Spinal cord (tissue), 10 donors: ENCODE measurements at places on chromosomes 6 and 20.

GRCh38 chr6:149166336-149166735 is 151.2 kb upstream of the TAB2 start:
- peak; percentile 20 for DNase-seq

DNA sequence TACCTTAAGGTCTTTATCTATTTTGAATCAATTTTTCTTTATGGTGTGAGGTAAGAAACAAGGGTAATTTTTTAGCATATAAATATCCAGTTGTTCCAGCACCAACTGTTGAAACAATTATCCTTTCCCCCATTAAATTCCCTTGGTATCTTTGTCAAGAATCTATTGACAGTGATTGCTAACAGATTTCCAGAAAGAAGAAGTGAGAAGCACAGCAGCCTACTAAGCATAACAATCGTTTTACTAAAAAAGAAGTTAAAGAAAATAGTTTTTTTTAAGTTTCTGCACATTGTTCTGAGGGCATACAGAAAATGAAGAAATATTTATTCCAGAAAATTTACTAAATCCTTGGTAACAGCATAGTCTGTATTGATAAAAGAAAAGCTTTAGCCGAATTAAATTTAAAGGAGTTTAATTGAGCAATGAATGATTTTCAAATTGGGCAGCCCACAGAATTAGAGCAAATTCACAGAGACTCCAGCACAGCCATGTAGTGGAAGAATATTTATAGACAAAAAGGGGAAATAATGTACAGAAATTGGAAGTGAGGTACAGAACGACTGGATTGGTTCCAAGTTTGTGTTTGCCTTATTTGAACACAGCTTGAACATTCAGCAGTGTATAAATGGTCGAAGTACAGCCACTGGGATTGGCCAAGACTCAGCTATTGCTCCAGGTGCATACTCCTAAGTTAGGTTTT is 97.9 kb upstream of the UST start:
- DNase-seq = no peak

GRCh38 chr20:54389596-54390280 is 85.7 kb upstream of the DOK5 start:
- peak; percentile 34 for DNase-seq

GRCh38 chr6:42429836-42430235 is 21.9 kb downstream of the TRERF1 start:
- DNase-seq = no peak

DNA sequence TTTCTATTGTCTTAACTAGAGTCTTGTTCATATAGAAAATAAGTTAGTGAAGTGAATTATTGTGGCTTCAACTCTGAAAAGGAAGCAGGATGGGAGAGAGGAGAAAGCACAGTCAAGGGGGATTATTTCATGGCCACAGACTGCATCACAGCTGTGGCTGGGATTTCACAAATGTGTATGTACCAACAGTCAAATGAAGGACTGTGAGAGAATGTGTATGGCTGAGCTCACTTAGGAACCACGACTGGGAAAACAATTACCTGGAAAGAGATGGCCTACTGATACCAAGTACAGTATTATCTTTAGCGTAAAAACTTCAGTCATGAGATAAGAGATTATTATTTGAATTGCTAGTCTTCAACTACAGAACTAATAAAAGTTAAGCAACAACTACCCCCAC is 54.9 kb downstream of the SESN1 start:
- DNase-seq = no peak

DNA sequence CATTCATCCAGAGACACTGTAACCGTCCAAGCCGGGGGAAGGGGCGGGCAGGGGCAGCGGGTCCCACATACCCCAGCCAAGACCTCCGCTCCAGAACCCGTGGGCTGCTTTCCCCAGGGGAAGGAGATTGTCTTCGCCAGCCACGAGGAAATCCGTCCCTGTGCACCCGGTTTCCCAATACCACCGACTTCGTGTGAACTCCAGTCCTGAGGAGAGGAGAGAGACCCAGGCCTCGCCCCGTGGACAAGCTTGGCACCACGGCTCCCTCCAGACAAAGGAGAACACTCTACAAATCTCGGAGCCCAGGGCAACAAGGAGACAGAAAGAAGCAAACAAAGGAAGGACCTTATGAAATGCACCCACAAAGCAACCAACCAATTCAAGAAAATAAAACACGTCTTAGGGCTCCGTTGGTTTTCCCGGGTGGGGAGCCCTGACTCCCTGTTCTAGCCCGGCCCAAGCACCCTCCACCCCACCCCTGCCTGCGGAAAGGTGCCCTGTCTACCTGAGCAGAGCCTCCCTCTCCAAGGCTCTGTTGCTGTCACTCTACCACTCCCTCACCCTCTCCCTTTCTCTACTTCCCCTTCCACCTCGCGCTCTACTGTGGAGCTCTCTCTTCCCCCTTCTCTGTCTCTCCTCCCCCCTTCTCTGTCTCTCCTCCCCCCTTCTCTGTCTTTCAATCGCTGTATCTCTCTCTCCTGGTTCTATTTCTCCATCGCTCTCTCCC is 1382.8 kb upstream of the DEFB115 start:
- no peak for DNase-seq

- DNase-seq = no peak
These were observed 19.9 kb downstream of the DSP start for GRCh38 chr6:7561153-7561964.

DNA sequence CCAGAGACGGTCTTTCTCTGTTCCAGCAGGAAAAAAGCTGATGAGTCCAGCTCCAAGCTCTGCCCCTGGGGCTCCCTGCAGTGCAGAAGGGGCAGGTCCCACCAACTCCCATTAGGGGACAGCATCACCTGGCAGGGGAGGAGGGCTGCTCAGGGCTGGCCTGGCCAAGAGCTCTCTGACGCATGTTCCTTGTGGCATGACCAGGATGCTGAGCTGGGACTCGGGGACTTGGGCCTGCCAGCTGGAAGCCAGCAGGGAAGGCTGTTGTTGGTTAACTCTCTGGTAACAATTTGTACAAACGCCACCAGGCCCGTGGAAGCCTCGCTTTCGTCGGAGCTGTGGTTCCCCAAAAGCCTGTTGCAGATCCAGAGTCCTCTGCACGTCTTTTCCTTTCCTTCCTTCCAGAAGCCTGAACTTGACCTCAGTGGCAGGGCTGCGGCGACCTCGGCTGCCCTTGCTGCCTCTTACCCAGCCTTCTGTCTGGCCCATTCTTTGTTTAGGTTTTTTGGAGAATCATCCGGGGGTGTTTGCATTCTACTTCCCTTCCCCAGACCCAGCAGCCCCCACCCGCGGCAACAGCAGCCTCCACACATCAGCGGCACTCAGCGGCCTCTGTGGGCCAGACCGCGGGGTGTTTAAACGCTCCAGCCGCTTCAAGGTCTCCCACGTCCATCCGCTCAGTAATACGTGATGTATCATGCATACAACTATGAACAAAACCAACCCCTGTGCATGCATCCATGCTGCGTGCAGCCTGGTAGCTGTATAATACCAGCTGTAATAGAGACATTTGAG is 63.3 kb downstream of the GNAS-AS1 start:
- peak; percentile 68 for DNase-seq

- DNase-seq = no peak
These were observed 53.1 kb downstream of the SCAF8 start for GRCh38 chr6:154786144-154786868.

- DNase-seq = no peak
These were observed 400.0 kb upstream of the HTR1E start for GRCh38 chr6:86537292-86537861.

GRCh38 chr20:25044660-25045342 is 13.1 kb downstream of the ACSS1 start:
- DNase-seq = no peak

GRCh38 chr6:111620169-111620568 is 14.5 kb upstream of the TRAF3IP2 start:
- DNase-seq = no peak

DNA sequence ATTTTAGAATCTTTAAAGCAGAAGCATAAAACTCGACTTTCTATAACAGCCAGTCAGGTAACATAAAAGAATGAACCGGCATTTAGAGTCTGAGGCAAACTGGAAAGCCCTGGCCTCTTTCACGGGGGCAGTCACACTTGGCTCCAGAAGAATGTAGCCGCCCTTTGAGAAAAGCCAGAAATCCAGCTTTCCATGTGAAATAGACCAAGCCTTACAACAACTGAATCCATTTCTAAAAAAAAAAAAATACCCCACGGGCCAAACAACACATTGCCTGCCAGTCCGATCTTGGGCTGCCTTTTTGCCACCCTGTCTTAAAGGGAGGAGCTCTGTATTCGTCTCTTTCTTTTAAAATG is 252.9 kb upstream of the TAB2 start:
- DNase-seq = no peak

GRCh38 chr6:75337835-75338580 is 53.4 kb upstream of the TMEM30A start:
- no peak for DNase-seq

GRCh38 chr20:53083411-53083810 is 111.3 kb downstream of the TSHZ2 start:
- no peak for DNase-seq

GRCh38 chr6:132607544-132608233 is 16.4 kb downstream of the TAAR2 start:
- no peak for DNase-seq

GRCh38 chr6:160360955-160361354 is 12.8 kb downstream of the SLC22A3 start:
- no peak for DNase-seq

DNA sequence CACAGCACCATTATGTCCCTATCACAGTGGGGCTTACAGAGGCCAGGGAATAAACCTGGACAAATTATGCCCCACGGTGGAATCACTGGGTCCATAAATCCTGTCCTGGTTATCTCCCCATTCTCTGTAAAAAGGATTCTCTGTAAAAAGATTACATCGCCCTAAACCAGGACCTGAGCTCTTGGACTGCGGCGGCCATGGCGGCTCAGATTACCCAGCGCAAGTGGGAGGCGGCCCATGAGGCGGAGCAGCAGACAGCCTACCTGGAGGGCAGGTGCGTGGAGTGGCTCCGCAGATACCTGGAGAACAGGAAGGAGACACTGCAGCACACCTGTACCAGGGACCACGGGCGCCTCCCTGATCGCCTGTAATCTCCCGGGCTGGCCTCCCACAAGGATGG is 8.4 kb upstream of the HLA-A start:
- no peak for DNase-seq

- no peak for DNase-seq
These were observed 15.3 kb upstream of the SPDEF start for GRCh38 chr6:34571388-34571787.

DNA sequence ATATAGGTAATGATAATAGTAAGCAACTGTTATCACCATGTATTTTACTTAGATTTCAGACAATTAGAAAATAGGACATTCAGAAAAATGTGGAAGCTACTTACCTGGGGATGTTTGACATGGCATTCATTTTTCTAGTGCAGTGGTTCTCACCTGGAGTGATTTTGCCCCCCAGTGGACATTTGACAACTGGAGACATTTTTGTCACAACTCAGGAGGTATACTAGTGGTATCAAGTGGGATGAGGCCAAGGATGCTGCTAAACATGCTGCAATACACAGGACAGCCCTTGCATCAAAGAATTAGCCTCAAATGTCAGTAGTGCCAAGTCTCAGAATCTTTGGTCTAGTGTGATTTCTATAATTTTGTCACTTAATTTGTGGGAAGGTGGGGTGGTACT is 36.1 kb downstream of the NUS1 start:
- DNase-seq = no peak

GRCh38 chr20:33262658-33263065 is 20.4 kb upstream of the BPIFB1 start:
- DNase-seq = peak; percentile 24

GRCh38 chr20:10478930-10479329 is 43.8 kb downstream of the SLX4IP start:
- DNase-seq = no peak

- no peak for DNase-seq
These were observed 223.6 kb downstream of the KIF16B start for GRCh38 chr20:16349523-16350260.

GRCh38 chr6:44650947-44651346 is 263.4 kb downstream of the CDC5L start:
- DNase-seq = no peak

DNA sequence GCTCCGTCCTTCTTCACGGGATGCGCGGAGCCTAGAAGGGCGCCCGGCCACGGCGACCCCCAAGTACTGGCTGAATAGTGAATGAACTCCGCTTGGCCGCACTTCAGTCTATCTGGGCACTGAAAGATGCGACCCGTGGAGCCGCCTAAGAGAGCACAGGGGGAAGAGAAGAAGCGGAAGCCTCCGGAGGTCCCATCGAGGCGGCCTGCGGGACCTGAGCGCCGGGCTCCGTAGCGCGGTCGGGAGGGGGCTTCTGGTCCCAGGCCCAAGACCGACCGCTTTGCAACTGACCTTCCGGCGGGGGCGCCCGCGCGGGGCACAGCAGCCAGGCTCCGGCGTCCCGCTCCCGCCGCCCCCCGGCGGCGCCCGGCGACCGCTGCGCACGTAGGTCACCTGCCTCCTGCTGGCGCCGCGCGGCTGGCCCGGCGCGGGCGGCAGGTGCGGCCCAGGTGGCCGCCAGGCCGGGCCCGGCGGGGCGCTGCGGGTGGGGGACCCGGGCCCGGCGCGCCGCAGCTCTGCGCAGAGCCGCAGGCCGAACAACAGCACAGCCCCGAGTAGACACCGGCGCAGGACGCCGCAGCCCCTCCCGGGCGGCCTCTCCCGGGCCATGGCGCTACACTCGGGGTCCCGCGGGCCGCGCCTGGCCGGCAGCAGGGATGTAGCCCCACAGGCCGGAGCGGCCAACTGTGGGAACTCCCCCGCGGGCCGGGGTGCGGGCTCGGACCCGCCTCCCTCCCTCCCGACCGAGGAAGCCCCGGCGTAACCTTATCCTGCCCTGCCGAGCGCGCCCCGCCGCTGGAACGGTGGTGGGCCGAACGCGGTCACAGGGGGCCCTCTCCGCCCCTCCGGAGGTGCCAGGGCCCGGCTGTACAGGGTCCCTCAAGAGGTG is at the start of gene METTL24:
TSS of gene METTL24 (minus strand) at position 686 of the 889 bp plus-strand sequence. CDS start at position 609, 77 bp downstream.
- DNase-seq = peak; percentile 55

GRCh38 chr6:36402481-36402880 is 15.0 kb upstream of the ETV7 start:
- DNase-seq = no peak

DNA sequence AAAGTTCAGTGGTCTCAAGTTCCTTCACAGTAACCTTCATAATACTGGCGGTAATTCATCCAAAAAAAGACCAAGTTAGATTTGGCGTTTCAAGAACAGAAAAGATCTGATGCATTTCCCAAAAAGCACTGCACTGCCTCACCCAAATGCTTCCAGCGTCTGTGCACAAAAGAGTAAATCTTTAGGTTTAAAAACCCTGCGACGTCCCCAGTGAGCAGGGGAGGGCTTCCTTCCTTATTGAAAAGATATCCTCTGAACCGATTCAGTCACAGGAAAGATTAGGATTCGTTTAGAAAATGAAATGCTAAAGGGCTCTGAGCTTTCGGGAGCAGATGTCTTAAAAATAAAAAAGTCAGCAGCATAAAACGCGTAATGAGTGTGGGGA is 654 bp downstream of the TBC1D7 start:
- DNase-seq = no peak

DNA sequence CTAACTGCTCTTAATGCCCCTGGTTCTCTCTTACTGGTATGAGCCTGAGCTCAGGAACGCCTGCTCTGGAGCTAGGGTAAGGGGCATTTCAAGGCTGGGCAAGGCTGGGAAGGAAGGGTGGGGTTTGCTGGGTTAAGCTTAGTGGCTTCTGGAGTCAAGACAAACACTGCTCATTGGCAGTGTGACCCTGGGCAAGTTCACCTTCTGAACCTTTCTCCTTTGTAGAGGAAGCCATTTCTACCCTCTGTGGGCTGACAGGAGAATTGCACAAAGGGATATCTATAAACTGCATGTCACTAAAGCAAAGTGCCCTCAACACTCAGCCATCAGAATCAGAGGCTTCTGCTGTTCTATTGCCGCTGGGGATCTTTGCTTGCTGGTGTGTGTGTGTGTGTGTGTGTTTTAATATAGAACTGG is 20.3 kb upstream of the LRRN4 start:
- DNase-seq = peak; percentile 8

- DNase-seq = no peak
These were observed 16.7 kb downstream of the MAVS start for GRCh38 chr20:3863317-3863716.
